ENCODE measurements at places on chromosomes 5 and 9. TPM values are rescaled to one million over a fixed set of nuclear protein-coding genes. Genes with fewer than 3 reads are reported as not detected.

PCAT7 gene
- total RNA-seq, result not detected

SLC6A19 gene
- total RNA-seq, result under 0.01 TPM

OGN gene
- 153 TPM for total RNA-seq

AGXT2 gene
- not detected for total RNA-seq

KYAT1 gene
- 2.1 TPM for total RNA-seq

CBY3 gene
- not detected for total RNA-seq

SDHA gene
- total RNA-seq, result 98.6 TPM

PDGFRB gene
- 86.6 TPM for total RNA-seq

TAF11L10 gene
- not detected for total RNA-seq

FOXD4L3 gene
- total RNA-seq, result not detected
